T-helper 22 cell (primary cell): ENCODE measurements at places on chromosomes 6 and 20.

GRCh38 chr6:134307870-134308269, 10.0 kb downstream of the SGK1 start:
- DNase-seq, result no peak

DNA sequence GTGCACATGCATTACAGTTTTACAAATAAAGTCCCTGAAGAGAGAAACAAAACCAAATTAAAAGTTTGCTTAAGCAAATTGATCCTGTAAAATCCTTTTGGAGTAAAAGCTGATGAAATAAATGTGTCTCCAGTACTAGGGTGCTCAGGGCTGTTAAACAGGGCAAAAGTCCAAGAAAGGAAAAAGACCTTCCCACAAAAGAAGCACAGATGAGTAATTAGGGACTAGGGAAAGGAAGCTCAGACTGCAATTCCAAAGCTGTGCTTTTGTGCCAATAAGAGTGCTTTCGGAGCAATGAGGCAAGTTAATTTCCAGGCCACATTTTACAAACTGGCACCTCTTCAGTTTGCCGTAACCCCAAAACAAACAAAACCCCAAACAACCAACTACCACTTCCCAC, 10.4 kb upstream of the RNF182 start:
- DNase-seq, result no peak

DNA sequence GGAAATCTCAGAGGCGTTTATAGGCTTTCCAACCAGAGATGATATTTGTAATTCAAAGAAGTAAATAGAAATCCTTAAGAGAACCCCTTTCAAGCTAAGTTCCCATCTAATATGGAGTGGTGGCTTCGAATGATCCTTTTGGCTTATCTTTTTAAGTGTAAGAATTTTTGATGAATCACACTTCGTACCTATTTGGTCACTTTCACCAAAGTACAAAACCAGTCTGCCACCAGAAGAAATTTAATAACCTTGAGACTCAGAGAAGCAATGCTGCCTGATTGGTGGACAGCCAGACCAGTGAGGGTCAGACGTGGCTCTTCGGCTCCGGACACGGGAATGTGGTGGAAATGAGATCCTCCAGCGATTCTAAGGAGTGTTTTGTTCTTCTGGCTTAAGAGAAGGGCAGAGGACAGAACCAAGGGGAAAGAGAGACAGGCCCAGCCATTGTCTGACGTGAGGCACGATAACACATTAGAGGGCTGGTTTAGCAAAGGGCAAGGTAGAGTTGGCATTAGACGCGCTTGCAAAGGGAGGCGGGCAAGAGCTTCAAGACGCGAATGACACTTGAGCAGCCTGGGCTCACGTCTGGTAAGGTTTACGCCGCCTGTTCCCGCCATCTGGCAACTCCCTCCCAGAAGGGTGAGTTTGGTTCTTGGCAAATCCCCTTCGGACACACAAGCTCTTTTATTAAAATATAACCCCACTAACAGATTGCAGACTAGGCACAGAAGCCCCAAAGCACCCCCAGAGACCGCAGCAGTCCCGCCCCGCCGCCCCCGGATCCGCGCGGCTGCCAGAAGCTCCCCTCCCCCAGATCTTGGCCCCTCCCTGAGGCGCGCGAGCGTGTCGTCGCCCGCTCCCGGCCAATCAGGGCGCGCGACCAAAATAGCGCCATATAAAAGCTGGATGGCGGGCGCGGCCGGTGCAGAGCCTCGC, 50.0 kb upstream of the EZR start:
- DNase-seq, result no peak

DNA sequence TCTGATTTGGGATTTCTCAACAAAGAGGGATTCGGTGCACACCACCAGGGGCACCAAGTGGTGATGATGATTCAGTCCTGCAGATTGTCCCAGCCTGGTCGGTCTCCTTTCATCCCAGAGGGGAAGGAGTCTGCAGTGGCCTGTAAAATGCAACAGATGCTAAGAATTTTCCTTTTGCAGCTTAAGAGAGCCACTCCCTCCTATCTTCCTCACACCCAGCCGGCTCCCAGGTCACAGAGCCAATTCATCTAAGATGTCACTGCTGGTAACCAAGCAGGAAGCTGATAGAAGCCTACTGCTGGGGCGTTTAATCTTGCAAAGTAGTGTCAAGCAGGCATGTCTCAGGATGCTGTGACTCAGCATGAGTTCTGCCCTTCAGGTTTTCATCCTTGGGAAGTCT, 203.8 kb upstream of the LRFN2 start:
- no peak for DNase-seq

DNA sequence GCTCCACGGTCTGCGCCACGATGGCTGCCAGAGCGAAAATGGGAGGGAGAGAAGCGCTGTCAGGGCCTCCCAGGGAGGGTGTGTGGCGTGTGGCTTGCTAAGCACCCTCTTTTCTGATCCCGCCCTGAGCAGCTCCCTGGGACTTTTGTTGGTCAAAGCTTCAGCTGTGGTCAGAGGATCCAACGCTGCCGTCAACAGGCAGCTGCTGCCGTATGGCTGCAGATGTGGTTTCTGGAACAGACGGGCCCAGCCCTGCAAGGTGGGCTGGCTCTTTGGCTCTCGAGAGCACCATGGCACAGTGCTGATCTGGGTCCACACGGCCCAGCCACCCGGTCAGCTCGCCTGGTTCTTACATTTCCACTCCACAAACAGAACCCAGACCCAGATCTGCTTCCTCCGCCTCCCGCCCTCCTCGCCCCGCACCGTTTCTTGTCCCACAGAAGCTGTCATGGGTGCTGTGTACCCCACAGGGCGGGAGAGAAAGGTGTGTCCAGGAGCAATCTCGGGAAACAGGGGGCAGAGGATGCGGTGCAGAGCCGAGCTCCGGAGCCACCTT, 86.0 kb upstream of the BHLHE23 start:
- DNase-seq, result no peak

GRCh38 chr6:116406678-116407345, 36.1 kb downstream of the DSE start:
- DNase-seq, result no peak

- no peak for DNase-seq
Measured at GRCh38 chr6:136059308-136059707, 190.8 kb downstream of the MTFR2 start.

DNA sequence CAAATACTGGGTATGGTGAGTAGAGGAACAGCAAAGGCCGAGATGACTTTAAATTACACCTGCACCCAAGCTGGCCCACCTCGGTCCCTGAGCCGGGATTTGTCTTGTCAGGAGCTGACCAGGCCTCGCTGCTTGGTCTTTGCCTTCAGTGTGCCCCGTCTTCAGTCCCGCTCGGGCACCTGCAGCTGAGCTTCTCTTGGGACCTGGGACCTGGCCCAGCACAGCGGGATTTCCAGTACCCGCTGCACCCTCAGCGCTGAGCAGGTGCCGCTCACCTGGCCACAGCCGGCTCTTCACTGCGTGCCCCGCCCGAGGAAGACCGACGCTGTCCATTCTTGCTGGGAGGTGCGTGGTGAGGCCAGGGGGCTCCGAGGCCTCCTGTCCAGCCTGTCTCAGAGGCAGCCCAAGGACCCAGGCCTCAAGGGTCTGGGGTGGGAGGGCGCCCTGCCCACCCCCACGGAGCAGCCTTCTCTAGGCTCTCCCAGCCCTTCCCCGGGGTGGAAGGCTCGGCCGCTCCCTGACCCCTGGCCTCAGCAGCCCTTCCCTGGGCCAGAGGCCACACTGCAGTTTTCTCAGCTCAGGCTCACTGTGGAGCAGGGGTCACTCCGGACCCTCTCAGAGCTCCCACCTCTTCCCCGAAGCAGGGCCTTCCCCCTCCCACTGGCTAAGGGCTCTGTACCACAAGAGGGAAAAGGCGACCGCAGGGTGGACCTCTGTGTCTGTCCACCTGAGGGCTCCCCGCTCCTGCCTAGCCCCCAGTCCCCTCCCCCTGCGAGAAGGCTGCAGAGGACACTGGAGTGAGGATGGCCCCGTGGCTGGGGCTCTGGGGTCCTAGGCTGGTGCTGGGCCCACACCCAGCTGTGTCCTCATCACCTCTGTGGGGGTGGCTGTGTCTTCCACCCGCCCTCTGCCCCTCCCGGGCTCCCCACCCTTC, 119.3 kb downstream of the RNASET2 start:
- no peak for DNase-seq

DNA sequence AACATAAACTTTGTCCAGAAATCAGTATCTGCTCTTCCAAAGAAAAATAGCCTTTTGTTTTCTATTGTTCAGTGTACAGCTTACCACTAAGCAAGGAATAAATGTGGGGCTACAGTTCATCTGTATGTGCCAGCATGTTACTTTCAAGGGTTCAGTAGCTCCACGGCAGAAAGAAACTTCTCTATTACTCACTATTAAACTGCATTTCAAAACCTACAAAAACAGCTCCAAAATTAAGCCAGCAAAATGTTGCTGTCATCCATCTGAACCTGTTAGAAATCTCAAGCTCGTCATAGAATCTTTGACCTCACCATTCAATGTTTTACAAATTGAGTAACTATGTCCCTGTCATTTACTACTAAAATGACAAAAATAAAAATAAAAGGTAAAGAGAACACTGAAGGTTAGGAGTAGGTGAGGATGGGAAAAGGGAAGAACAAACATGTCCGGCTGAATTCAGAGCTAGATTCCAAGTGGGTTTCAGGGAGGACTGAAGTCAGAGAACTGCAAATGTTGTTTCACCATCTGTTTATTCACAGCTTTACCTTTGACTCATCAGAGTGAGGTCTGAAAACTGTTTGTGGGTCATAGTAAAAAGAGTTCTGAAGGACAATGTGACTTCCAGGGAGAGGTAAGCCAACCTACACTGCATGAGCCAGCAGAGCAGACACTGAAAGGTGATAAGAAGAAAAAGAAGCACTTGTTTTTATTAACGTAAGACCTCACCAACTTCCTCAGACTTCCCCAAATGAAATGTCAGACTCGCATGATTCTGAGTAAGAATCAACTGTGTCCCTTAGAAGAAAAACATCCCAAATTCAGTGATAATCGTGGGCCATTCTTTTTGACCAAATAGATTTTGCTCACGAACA, 62.0 kb downstream of the ATXN1 start:
- peak; percentile 34 for DNase-seq

DNA sequence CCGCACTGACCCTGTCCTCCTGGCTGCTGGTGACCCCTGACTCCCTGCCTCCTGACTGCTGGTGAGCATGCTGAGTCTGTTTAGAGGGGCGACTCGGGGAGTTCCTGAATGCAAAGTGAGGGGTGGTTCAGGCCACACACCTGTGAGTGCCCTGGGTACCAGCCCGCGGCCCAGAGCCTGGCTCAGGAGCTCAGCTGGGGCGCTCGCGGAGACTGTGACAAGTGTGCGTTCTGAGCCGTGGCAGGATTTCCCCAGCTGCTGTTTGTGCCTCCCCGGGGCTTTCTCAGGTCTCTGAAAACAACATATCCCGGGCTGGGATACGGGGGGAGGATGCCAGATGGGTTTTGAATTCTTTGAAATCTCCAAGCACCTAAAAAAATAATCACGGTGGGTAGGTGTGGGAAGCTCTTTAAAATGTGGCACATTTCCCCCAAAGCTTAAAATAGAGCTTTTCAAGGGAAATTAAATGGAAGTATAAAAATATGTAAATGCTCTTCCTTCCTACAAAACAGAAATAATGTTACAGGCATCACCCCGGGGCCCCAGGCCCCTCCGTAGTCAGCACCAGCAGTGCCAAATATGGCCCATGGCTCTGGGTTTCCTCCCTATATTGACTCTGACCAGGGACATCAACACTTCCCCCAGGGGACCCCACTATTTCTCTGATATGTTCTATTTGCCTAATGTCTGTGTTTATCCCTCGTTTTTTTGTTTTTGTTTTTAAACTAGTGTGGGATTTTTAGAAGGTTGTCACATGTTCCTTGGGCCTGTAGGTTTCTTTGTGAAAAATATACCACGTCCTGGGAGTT, 49.9 kb upstream of the TAGAP start:
- DNase-seq, result no peak

DNA sequence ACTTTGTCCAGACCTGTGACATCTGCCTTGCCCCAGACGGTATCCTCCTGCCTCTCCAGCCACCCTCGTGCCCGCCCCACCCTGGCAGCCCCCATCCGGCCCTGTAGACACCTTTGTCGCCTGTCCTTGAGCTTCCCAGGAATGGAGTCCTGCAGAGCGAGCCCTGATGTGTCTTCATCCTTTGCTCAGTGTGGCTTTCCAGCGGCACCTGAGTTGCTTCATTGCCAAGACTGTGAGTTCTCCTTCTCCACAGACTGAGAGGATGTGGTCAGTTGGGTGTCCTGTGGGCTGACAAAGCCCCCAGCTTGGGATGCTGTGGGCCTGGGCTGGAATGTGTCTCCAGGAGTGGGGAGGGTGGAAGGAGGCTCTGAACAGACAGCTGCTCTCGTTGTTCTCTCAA, 1.7 kb upstream of the CST4 start:
- DNase-seq, result no peak

GRCh38 chr20:21237956-21238799, 65.0 kb upstream of the XRN2 start:
- DNase-seq, result no peak

GRCh38 chr20:4050203-4050980, 35.0 kb upstream of the RNF24 start:
- no peak for DNase-seq

DNA sequence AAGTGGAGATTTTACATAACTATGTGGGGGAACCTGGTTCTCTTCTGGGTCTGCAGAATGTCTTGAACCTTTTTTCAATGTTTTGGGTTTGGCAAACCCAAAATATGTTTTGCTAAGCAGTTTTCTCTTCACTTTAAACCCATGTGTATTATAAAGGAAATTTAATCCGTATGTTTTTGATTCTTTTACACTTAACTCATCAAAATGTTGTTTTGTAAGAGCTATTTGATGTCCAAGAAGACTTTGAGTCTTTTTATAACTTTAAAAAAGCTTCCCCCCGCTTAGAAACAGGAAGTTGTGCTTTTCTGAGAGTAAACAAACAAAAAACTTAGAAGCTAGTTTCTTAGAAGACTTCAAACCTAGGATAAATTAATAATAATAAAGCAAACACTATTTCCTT, 81.9 kb upstream of the CEP162 start:
- DNase-seq, result no peak

DNA sequence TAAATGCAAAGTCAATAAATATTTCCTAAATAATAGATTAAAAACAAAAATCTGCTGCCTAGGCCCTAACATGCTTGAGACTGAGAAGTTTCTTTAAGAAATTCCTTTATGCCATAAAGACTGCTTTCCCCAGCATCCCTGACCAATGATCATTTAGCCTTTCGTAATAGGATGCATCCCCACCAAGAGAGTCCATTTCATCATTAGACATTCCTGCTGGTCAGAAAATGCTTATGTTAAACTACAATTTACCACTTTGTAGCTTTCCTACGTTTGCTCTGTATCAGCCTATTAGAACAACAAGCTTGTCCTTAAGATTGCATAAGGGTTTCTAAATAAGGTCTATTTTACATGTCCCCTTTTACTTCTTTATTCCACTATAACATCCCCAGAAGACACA, 59.8 kb upstream of the HSF2 start:
- no peak for DNase-seq
